Stimulated activated CD8-positive, alpha-beta memory T cell treated with anti-CD3 and anti-CD28 coated beads, Interleukin-2, amount 100 ng/mL, for 1 hour (primary cell): ENCODE measurements at places on chromosomes 2 and 18.

GRCh38 chr18:66083078-66083477 lies 332.3 kb downstream of the CDH7 start:
- no peak for DNase-seq

DNA sequence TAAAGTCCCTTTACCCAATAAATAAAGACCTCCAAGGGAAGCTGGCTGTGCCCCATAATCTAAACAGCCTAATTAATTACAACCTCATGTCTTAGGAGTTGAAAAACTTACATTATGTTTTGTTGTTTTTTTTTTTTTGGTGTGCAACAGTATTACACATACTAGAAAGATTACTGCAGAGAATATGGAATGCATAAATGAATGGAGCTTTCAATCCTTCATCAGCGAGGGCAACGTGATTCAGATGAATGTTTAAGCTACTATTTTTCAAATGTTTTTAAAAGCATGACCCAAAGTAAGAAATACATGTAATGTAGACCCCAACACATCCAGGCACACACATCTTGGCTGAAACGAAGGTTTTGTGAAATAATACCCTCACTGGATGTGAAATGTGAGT lies 167.1 kb upstream of the FN1 start:
- no peak for DNase-seq

GRCh38 chr18:22197668-22198067 lies 28.3 kb downstream of the GATA6 start:
- no peak for DNase-seq

GRCh38 chr2:19893520-19894133 lies 8.2 kb downstream of the TTC32 start:
- no peak for DNase-seq

DNA sequence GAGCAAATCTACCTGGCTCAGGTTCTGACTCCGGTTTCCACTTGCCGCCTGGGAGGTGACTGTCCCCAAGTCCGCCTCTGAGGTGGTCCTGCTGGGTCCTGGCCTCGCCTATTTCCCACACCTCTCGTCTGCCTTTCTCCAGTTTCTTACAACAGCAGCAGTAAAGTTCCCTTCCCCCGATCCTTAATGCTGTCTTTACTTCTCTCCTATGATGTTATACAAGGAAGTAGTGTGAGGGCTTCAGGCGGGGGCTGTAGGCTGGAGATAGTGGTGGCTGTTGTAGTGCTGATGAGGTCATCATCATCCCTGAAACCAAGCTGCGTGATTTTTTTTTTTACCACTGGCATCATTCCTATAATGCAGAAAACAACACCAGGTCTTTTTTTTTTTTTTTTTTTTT lies 18.9 kb downstream of the TGIF1 start:
- no peak for DNase-seq

DNA sequence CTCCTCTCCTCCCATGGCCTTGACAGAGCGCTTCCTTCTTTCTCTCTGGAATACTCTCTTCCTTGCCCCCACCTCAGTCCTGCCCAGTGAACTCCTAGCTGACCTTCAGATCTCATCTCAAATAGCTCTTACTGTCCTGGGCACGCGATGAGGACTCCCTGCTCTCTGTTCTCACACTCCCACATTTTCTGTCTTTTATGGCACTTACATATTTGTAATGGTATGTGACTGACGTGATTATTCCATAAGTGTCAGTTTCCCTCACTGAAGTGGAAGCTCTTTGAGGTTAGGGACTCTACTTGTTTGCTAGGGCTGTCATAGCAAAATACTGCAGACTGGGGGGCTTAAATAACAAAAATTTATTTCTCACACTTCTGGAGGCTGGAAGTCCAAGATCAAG lies 1.7 kb upstream of the DYSF start:
- no peak for DNase-seq

DNA sequence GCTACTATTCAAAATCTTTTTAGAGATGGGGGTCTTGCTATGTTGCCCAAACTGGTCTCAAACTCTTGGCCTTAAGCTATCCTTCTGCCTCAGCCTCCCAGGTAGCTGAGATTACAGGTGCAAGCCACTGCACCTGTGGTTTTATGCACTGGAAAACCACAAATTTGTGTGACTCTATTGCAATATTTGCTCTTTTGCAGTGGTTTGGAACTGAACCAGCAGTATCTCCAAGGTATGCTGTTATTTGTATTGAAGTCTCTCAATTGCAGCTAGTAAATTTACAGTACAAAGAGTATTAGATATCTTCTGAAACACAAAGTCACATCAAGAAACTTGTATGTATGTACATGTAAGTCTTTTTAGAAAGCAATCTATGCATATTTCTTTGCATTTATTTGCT lies 46.2 kb downstream of the PPP4R1 start:
- DNase-seq, result no peak

- DNase-seq, result no peak
These were observed 657.2 kb upstream of the FSHR start for GRCh38 chr2:49811502-49811901.

DNA sequence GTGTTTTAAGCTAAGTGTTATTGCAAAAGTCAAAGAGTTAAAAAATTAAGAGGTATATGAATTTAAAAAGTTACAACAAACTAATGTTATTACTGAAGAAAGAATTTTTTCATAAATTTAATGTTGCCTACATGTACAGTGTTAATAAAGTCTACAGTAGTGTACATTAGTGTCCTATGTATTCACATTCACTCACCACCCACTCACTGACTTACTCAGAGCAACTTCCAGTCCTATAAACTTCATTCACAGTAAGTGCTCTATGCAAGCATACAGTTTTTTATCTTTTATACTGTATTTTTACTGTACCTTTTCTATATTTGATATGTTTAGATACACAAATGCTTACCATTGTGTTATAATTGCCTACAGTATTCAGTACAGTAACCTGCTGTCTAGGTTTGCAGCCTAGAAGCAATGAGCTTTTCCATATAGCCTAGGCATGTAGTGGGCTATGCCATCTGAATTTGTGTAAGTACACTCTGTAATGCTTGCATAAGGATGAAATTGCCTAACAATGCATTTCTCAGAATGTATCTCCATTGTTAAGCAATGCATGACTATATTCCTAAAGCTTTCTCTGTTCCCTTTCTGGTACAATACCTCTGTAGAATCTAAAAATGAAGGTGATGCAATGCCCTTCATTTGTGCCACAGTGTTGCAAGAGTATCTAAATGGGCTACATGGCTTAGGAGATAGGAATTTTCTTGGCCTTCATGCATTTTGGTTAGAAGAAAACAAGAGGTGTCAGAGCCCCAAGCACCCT lies 370.8 kb upstream of the NT5C1B start:
- no peak for DNase-seq

- DNase-seq, result no peak
These were observed 179.0 kb downstream of the KLHL29 start for GRCh38 chr2:23563673-23564614.

DNA sequence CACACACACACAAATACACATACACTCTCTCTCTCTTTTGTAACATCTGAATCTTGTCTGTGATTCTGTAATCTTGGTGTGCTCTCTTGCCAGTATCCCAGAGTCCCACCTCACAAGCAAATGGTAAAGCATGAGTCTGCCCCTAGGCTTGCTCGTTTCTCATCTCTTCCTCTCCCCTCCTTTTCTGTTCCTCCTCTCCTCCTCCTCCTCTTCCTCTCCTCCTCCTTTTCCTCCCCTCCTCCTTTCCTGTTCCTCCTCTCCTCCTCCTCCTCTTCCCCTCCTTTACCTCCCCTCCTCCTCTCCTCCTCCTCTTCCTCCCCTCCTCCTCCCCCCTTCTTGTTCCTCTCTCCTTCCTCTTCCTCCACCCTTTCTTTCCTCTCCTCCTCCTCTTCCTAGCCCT lies 59.0 kb downstream of the TNFRSF11A start:
- no peak for DNase-seq

GRCh38 chr2:238242731-238243495 lies 3.1 kb upstream of the HES6 start:
- no peak for DNase-seq

- DNase-seq, result no peak
These were observed 237.5 kb downstream of the LDLRAD4 start for GRCh38 chr18:13455960-13456481.

DNA sequence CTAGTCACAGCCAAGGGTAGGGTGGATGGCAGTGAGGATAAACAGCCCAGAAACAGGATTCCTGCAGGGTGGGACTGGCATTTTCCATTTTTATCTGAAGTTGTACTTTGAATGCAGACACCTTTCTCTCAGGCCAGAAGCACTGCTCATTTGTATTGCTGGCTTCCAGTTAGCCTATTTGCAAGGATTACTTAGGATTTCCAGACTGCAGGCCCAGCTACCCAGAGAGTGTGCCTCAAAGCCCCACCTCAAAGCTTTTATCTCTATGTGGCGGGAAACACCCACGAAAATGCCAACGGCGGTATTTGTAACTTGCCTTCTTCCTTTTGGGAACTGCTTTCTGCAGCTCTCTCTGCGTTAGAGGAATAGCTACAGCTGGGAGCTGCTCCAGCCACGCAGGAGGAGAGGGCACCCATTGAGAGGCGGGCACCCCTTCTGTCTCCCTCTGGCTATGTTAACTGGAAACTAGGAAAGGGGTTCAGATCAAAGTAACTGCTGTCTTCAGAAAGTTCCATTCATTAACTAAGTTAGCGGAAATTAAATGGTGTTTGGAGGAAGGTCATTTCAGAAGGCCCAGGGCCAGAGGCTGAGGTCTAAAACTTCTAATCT lies 144.9 kb downstream of the TGIF1 start:
- DNase-seq, result no peak

- DNase-seq, result no peak
These were observed 176.9 kb downstream of the PARD3B start for GRCh38 chr2:204722207-204722606.

DNA sequence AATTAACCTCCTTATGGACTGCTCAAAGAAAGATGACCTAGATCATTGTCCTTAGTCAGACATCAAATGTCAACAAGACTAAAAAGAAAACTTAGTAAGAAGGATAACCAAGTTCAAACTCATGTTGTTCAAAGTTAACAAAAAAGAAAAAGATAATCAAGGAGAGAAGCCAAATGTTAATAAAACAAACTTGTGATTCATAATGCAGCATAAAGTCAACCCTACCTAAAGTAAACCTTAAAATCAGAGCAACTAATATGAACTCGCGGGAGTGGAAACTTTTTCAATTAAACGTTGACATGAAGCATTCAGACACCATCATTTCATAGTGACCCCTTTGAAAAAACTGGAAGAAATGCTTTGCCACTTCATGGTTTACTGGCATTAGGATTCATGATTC lies 52.9 kb downstream of the DNER start:
- no peak for DNase-seq

DNA sequence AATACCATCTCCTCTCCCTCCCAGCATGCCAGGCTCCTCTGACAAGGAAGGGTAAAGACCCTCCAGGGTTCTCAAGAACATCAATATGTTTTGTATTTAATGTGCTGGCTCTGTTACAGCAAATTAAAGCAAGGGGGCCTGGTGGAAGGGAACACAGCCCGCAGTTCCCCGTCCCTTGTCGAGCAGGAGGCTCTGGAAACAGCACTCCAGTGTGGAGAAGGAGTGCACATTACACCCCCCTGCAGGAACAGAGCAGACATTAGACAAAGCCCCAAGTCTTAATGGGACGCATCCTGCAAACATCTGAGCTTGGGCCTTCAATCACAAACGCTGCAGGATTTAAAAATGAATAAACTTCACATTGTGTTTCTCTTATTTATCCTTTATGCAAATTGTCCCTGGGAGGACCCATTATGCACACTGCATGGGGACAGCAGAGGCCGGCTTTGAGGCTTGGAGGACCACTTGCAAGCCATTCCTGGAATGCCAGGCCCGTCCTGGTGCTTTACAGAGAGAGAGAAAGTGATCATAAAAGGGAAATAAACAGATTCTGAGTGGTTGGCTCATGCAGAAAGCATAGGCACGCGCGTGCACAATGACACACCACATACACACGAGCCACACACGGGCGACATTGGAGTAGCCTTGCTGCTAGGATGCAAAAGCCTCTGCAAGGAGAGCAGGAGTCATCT lies 328.7 kb downstream of the SMAD2 start:
- no peak for DNase-seq

DNA sequence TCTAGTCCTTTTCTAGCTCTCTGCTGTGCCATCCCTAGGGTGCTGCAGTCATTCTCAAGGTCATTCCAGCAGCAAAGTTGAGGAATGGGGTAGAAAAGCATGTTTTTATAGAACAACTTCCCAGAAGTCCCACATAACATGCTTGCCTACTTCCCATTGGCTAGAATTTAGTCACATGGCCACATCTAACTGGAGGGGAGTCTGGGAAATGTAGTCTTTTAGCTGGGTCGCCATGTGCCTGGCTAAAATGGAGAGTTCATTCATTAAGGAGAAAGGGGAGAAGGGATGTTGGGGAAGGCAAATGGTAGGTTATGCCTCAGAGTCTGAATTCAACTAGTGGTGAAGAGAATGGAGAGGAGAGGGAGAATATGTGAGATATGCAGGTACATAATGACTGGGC lies 85.7 kb downstream of the SLC4A3 start:
- no peak for DNase-seq

DNA sequence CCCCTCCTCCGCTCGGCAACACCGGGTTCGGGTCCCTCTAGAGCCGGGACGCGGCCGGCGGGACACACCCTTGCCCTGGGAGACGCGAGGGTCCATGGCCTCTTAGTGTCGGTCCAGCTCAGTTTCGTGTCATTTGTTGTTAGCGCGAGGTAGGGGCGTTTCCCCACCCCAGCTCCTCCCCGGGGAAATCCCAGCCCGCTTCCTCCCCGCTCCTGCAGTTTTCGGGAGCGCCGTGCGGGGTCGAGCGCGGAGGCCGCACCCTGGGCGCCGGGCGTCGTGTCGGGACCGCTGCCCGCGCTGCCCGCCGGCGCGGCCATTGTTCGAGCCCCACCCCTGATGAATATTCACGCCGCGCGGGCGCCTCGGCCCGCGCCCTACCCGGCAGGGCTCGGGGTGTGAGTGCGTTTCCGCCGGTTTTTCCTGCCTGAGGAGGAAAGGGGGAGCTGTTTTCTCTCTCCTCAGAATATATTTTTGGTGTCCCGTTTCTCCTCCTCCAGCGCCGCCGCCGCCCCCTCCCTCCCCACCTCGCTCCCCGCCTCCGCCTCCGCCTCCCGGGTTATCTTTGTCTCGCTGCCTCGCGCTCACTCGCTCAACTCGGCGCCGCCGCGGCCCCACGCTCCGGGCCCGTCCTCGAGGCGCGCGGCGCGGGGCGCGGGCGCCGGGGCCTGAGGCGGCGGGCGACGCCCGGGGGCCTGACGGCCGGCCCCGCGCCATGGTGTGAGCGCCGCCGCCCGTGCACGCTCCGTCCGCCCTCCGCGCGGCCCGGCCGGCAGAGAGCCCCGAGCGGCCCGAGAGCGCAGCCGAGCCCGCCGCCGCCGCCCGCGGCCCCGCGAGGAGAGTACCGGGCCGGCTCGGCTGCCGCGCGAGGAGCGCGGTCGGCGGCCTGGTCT lies at the start of gene MAP4K4:
TSS of gene MAP4K4 (plus strand) at position 584 of the 890 bp plus-strand sequence. CDS start 374 bp downstream, outside the sequence.
- DNase-seq, result peak; percentile 70

GRCh38 chr2:241072553-241073165 lies 29.4 kb downstream of the MTERF4 start:
- DNase-seq, result no peak
